Stimulated activated CD8-positive, alpha-beta memory T cell treated with anti-CD3 and anti-CD28 coated beads, Interleukin-7, amount 100 ng/mL, for 1 hour (primary cell): ENCODE measurements at places on chromosomes 3 and 15.

DNA sequence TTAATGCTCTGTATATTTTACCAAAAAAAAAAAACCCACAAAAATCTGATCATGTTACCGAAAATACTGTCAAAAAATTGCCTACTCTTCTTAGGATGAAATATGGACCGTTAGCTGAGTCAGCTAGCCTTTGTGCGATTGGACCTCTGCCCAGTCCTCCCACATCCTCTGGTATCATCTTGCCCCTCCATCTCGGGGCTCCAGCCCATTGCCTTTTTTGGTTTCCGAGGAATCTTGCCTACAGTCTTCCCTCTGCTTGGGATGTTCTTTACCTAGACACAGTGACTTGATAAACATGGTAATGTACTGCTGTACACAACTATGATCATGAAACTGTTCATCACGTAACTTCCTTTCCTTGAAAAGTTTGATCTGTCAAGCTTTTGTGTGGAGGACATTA is 371.4 kb downstream of the SV2B start:
- no peak for DNase-seq

DNA sequence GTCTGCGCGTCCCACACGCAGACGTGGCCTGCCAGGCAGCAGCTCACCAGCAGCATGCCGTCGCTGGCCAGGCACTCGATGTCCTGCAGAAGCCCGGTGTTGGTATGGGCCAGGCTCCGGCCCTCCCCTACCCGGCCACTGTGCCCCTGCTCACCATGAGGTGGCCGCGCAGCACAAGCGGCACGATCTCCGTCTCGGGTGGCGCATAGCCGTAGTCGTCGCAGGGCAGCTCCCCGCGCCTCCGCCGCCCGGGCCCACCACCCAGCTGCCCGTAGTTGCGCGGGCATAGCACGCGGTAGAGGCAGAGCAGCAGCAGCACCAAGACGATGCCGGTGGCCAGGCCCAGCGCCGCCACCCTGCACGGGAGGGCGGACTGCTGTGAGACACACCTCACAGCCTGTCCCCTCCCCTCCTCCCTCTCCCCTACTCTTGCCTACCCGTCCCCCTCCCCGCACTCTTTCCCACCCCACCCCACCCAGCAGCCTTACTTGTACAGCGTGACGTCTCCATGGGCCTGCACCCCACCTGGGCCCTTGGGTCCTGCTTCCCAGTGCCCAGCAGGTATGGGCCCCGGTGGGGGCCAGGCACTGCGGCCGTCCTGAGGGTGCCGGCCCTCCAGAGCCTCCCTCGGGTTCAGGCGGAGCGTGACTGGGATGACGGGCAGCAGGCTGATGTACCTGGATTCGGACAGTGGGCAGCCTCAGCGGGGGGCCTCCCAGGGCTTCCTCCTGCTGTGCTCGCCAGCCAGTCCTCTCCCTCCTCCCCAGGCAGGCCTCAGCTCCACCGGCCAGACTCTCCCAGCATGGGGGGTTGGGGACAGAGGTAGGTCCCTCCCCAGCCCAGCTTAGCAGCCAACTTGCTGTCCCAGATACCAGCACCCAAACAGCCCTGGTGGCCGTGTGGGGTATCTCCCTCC is 37.6 kb downstream of the PTPN23 start:
- no peak for DNase-seq

DNA sequence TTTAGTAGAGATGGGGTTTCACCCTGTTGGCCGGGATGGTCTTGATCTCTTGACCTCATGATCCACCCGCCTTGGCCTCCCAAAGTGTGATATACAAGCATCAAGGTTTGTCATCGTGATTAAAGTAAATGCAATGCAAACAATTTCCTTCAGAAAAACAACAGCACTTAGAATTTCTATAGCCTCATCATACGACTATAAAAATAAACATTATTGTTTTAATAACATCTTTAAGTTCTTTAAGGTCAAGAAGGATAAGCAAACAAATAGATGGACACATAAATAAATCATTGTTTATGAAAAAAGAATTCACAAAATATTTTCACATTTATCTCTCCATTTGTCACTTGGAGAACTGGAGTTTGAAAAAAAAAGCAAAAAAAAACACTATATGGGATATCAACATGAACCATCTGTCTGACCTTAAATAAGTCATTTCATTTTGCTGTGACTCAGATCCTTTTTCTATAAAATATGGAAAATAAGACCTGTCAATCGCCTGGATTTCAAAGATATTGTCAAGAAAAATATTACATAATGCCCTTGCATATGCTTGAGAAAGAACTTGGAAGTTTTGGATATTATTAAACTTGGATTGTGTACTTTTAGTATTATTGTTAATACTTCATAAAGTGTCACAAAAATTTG is 642.0 kb upstream of the KCNMB2 start:
- DNase-seq, result no peak

GRCh38 chr3:11391174-11391879 is 119.1 kb downstream of the ATG7 start:
- no peak for DNase-seq

DNA sequence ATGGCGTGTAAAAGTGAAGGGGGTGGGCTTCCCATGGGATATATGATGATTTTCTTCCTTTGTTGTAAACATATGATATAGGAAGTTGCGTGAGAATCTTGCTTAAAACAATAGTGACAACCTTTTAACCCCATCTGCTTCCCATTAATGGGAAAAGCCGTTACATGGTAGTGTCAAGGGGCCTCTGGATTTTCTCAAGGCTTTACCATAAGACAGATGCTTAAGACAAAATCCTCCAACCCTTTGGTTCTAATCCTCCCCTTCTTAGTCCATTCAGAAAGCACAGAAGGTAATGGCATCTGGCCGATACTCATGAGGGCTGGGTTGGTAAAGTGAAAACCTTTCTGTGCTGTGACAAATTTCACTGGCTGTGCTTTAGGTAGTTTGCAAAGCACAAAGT is 25.0 kb downstream of the DPH3 start:
- DNase-seq, result no peak

GRCh38 chr3:181718987-181719911 is 7.5 kb downstream of the SOX2 start:
- no peak for DNase-seq

- DNase-seq, result no peak
Observed at GRCh38 chr3:75395580-75396315, 268.4 kb upstream of the FRG2C start.

DNA sequence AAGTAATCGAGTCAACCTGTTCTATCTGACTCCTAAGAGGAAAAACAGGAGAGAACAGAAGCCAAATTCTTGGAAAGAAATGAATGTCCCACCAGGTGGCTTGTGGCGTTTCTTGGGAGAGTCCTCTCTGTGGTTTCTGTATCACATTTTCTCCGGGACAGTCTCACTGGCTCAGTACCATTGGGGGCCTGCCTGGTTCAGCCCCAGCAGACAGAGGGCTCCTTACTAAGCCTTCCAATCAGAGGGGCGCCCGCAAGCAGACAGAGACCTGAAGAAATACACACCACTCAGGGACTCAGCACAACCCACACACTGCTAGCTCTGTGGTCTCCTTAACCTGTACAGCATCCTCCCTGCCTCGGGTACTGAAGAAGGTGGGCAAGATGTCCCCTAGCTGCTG is 302.1 kb downstream of the TLE3 start:
- DNase-seq, result no peak
